ENCODE measurements at places on chromosomes 4 and X.

- no peak for DNase-seq
Observed at GRCh38 chr4:105627620-105628019, 75.2 kb downstream of the ARHGEF38 start.

GRCh38 chr4:102599886-102600285 is 98.7 kb downstream of the NFKB1 start:
- DNase-seq, result no peak

- DNase-seq, result no peak
Observed at GRCh38 chr4:166257276-166257675, 384.2 kb downstream of the TLL1 start.

- no peak for DNase-seq
Observed at GRCh38 chr4:20065952-20066351, 185.8 kb upstream of the SLIT2 start.

DNA sequence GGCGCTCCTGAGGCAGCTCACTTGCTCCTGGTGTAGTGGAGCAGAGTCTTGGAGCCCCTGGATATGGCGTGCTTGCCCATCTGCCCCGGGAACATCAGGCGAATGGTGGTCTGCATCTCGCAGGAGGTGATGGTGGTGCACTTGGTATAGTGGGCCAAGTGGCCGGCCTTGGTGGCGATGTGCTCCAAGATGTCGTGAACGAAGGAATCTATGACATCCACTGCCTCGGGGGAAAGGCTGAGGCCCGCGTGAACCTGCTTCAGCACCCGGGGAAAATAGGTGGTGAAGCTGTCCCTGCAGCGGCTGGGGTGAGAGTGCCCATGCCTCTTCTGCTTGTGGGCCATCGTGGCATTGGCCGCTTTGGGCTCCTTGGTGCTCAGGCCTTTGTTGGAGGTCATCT is 58.1 kb upstream of the TMSB15B start:
- no peak for DNase-seq

DNA sequence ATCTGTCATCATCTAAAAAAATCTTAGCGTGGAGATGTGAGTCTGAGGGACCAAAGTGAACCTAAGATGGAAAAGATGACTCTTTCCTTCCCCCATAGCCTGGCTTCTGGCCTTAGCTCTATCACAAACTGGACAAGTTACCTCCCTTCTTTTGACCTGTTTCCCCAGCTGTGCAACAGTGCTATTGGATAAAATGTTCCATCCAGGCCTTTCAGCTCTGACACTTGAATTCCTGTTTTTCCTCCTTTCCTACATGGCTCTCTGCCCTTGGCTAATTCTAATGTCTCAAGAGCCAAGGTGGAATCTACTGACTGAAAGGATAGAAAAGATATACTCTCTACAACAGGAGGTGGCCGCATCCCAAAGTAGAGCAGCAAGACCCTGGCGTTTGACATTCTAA is 84.5 kb upstream of the ARHGEF9 start:
- DNase-seq, result no peak

GRCh38 chrX:123859846-123860838 is at the start of gene XIAP:
Gene XIAP (plus strand): TSS chrX:123860053. CDS start chrX:123885663, 25,610 bp downstream.
- peak; percentile 57 for DNase-seq

GRCh38 chrX:71215338-71215912 is 7.6 kb upstream of the GJB1 start:
- DNase-seq, result no peak

DNA sequence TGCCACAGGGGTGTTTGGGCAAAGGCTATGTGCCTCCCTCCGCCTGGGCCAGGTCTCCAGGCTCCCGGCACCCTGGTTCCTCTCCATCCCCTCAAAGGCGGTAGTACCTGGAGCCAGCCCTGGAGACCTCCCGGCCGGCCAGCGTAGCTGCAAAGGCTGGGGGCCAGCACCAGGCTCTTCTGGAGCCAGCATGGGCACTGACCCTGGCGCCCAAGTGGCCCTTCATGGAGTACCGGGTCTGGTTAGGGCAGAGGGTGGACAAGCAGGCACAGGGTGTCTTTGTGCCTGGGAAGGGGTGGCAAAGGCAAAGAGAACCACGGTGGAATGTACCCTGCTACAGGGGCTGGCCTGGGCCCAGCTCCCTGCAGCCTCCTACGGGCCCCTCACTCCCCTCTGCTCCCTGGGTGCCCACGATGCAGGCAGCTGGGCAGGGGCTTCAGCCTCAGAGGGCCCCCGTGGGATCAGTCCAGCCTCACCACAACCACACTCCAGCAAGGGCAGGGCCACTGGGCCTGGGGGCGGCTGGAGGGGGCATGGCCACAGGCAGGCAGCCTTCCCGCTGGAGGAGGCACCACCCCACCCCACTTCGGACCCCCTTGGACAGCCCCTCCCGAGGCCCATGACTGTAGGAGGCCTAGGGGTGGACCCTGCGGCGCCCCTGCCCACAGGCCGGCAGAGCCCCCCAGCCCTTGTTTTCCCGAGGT is 112.9 kb upstream of the NKX1-1 start:
- DNase-seq, result no peak

- no peak for DNase-seq
Observed at GRCh38 chrX:17405225-17405969, 30.4 kb downstream of the NHS start.

DNA sequence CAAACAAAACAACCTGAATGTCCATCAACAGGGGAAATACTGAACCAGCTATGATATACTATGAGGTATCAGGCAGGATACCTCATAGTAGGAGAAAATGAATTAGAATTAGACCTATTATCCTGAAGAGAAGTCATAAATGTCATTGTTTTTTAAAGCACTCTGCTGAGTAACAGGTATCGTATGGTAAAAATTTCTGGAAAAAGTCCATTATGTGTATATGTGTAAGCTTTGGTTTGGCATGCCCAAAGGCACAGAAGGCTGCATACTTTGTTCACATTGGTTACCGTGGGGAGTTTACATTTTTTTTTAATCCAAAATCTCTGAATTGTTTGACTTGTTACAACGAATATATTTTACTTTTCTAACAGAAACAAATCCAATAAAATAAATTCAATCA is 70.5 kb downstream of the RPS3A start:
- DNase-seq, result no peak

- DNase-seq, result no peak
Observed at GRCh38 chr4:151990201-151990600, 229.4 kb upstream of the GATB start.

GRCh38 chr4:177304094-177304493 is 5.6 kb upstream of the NEIL3 start:
- DNase-seq, result no peak

DNA sequence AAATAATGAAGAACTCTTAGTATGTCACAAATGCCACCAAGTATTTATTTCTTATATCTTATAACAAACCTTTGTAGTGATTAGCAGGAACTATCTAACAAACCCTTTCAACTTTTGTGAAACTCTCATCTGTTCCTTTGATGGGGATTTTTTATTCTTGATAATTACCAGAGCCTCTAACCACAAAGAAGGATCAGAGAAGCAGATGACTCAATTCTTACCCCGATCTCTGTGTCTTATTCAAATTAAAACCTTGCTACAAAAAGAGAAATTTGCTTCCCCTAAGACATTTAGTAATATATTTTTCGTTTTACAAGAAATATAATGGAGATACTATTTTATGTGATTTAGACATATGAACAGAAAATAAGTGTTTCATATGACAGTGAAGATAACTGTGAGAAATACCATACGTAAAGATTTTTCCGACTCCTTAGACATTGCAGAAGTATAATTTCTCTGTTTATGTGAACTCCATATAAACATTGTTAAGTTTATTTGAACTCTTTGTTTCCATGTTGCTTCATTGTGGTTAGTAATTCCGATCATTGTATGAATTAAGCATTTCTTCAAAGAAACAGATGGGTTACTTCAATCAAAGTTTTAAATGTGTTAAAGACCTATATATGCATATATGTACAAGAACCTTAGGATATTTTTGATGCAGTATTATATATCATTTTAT is 205.4 kb downstream of the CFAP299 start:
- DNase-seq, result no peak

GRCh38 chr4:118772081-118772766 is 63.7 kb downstream of the SEC24D start:
- DNase-seq, result no peak

DNA sequence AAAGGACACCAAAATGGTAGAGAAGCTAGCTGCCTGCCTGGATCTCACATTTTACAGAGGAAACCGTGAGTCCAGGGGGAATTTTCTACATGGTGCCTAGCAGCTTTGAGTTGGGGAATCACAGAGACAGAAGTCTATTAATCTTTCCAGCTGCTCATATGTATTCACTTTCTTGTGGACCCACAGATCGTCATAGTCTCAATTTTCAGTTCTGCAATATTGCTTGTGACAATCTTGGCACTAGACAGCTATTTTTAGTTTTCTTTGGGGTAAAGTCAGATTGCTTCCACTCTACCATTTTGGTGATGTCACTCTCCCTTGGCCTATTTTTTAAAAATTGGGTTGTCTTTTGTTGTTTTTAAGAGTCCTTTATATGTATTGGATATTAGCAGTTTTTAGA is 233.4 kb upstream of the STK26 start:
- no peak for DNase-seq

DNA sequence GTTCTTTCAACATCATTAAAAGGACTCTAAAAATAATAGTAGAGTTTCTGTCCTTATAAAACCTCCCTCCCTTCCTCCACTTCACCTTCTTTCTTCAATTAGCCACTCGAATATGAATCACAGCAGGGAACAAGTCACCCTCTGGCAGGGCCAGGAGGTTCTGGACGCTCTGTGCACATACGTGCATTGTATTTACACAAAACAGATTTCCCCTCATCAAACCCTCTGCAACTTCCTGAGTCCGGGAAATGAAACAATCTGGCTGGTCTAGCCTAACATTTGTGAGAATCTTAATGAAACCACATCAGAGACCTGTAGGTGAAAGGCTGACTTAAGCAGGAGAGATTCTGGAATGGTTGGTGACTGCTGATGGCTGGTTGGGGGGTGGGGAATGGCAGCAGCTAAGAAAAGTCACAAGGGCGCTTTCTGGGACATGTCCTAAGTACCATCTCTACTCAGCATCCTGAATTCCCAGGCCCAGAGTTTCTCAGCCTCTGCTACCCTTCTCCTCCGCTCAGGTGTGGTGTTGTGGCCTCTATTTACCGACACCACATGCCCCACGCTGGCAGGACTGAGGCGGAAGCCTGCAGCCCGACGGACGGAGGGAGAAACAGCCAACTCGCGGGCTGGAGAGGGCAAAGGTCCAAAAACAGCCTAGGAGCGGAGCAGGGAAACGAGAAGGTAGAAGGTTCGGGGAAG is 1.0 kb downstream of the ZDHHC9 start:
- no peak for DNase-seq

GRCh38 chr4:124708517-124709300 is 3.8 kb downstream of the ANKRD50 start:
- DNase-seq, result no peak

- DNase-seq, result no peak
Observed at GRCh38 chr4:94511591-94511990, 59.8 kb downstream of the PDLIM5 start.

DNA sequence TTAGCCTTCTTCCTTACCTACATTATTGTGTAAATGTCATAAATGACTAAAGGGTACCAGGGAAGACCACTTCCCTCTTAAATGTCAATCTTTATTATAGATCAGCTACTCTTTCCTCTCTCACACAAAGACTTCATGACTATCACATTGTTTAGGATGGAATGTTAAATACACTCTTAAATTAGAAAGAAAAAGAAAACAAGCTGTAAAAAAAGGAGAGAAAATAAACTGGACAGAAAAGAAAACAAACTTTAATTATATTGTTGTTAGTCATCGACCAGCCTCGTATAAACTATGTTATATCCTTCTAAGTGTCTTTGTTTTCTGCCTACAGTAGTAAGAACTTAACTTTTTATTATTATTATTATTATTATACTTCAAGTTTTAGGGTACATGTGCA is 666.4 kb upstream of the NR3C2 start:
- DNase-seq, result no peak

- peak; percentile 15 for DNase-seq
Observed at GRCh38 chrX:9902656-9903055, 64.5 kb upstream of the CLDN34 start.

DNA sequence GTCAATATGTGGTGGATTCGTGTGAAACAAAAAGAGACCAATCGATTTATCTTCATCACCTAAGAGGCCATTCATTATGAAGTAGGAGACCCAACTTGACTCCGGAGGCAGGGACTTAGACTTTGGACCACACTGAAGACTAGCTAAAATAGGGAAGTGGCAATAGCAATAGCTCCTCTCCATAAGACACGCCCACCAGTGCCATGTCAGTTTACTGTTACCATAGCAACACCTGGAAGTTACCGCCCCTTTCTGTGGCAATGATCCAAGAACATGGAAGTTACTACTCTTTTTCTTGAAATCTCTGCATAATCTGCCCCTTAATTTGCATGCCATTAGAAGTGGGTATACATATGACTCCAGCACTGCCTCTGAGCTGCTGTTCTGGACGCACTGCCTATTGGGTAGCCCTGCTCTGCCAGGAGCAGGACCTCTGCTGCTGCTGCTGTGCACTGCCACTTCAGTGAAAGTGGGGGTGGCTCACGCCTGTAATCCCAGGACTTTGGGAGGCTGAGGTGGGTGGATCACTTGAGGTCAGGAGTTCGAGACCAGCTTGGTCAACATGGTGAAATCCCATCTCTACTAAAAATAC is 163.2 kb downstream of the PRKX start:
- no peak for DNase-seq

- no peak for DNase-seq
Observed at GRCh38 chr4:150244600-150244999, 166.4 kb downstream of the DCLK2 start.

DNA sequence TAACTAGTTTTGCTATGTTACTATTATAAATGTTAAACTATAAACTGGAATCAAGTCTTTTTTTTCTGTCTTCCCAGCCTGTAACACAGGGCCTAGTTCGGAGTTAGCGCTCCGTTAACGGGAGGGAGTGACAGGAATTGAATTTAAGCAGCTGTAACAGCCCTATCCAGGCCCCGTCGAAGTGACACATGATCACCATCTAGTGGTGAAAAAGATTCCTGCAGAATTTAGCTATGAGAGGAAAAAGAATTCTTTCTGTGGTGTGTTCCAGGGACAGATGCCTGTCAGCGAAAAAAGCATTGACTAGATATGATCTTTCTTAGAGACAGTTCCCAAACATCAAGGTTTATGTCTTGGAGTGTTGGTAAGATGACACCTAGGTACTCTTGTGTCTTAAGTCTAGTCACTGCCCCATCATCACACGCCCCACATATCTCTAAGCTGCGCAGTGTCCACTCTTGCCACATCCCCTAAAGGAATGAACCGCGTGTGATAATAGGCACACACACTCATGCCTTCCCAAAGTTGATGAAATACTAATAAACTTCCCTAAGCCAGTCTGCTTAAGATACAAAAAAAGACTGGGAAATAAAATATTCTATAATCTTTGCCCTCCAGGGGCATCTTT is 2.1 kb downstream of the GAB3 start:
- no peak for DNase-seq

- DNase-seq, result no peak
Observed at GRCh38 chrX:13190051-13190450, 129.8 kb downstream of the ATXN3L start.

GRCh38 chrX:44267116-44267515 is 76.4 kb downstream of the EFHC2 start:
- DNase-seq, result no peak

DNA sequence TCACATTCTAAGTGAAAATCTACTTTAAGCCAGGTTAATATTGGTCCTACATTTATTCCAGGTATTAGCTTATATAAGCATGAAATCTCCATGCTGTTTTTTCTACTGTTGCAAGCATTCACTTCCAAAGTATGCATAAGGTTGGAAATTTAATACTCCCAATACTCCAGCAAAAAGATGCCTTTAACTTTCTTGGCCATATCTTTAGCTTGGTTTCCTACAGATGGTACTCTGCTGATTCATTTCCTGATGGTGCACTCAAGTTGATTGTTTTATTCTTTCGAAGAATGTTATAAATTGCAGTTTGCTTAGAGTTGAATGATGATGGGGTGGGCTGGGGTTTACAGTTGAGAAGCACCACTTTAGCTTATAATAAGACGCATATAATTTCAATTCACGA is 330.2 kb downstream of the PTTG2 start:
- no peak for DNase-seq
